ENCODE measurements at places on chromosomes 1 and 21.

GRCh38 chr1:162656266-162656665 is 24.0 kb downstream of the DDR2 start:
- no peak for DNase-seq

GRCh38 chr21:35965699-35966098 is 94.6 kb downstream of the SETD4 start:
- DNase-seq, result no peak

DNA sequence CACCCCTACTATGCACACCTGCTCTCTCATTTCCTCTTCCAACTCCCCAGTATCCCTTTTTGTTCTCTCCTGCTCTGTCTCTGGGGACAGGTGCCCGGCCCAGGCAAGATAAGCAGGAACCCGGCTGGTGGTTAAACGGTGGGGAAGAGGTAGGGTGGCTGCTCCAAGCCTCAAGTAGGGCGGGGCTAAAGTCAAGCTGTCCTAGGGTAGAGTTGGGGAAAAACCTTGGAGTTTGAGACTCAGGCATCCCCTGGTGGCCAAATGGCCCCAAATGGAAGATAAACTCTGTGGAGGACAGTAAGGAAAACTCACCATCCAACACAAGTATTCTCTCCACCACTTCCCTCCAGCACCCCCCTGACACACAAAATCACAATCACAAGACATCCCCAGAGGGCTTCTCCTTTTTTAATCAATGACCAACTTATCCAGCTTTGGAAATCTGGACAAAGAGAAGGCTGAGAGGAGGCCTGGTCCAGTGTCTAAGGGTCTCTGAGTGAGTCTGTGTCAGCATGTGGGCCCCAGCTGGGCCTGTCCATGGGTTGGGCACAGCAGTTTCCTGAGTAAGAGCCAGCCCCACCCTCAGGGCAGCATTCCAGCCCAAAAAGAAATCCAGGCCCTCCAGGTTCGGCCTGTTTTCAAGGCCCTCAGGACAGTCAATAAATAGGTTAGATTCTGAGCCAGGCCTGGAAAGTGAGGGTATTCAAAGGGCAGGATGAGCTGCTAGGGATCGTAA is 9.8 kb downstream of the POMGNT1 start:
- DNase-seq, result no peak

DNA sequence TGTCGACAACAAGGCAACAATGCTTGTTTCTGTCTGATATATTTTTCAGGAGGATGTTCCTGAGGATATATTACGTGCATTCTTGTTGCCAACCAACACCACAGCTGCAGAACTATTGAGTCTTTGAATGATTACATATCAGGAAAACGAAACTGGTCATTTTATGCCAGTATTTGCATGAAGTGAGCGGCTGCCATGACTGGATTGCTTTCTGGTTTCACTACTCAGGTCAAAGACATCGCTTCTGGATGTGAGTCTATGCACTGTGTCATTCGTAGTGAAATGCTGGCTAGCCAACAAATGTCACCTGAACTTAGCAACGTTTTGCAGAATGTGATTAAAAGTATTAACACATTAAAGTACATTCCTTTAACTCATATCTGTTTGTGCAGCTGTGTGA is 35.8 kb upstream of the OLFM3 start:
- no peak for DNase-seq

DNA sequence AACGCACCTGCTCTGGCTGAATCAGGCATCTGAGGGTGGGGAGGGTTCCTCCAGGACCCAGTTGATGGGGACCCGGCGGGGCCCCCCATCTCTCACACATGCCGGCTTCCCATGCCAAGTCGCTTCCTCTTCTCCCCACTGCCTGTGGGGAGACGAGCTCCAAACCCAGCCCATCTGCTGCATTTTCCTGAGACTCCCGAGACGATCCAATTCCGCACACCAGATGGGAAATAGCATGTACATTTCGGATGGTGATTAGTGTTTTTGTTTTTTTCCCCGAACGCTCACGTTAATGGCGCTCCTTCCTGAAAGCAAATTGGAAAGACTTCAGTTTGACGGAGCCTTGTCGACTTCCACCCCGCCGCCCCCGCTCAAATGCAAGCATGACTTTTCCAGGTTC is 13.2 kb upstream of the GRIK3 start:
- DNase-seq, result no peak

- DNase-seq, result no peak
Measured at GRCh38 chr1:46030074-46030870, 102.2 kb downstream of the PIK3R3 start.

DNA sequence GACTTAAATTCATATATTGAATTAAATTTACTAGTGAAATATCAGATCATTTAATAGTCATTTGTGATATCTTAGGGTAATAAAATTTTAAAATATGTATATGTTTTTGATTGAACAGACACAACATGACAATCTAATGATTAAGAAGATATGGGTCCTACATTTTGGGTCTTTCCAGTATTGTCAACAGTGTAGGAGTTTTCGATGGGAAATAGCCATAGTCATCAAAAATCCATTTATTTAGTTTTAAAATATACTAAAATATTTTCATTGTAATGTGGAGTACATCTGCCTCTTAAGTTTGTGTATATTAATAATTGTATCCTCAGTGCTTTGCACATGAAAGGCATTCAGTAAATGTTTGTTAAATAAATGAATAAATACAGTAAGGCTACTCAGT is 14.0 kb downstream of the TRMT13 start:
- DNase-seq, result no peak

- no peak for DNase-seq
Measured at GRCh38 chr1:108750476-108751181, 4.2 kb downstream of the STXBP3 start.

DNA sequence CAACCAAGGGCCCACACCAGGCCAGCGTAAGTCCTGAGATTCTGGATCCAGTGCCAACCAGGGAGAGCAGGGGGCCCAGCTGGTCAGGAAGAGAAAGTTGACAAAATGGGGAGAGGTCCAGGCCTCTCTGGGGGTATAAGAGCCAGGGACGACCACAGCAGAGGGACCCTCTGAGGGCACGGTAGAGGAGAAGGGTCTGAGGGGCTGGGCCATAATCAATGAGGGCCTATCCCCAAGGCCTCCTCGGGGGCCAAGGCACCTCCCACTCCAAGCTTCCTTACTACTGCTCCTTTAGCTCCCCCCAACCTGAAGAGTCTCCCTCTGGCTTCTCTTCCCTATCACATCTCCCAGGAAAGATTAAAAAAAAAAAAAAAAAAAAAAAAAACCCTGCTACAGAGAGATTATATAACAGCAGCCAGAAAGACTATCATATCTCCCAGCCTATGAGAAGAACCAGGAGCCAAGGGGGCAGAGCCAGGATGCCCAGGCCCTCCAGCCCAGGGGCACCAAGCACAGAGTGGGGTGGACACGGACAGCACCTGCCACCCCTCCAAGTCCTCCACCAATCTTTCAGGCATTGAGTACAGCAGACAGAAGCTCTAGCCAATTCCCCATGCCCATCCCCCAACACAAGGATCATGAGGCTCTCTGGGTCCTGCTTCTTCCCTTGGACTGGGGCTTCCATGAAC is 2.7 kb downstream of the MEF2D start:
- no peak for DNase-seq

- DNase-seq, result no peak
Measured at GRCh38 chr1:89640440-89640839, 7.5 kb downstream of the LRRC8C start.

DNA sequence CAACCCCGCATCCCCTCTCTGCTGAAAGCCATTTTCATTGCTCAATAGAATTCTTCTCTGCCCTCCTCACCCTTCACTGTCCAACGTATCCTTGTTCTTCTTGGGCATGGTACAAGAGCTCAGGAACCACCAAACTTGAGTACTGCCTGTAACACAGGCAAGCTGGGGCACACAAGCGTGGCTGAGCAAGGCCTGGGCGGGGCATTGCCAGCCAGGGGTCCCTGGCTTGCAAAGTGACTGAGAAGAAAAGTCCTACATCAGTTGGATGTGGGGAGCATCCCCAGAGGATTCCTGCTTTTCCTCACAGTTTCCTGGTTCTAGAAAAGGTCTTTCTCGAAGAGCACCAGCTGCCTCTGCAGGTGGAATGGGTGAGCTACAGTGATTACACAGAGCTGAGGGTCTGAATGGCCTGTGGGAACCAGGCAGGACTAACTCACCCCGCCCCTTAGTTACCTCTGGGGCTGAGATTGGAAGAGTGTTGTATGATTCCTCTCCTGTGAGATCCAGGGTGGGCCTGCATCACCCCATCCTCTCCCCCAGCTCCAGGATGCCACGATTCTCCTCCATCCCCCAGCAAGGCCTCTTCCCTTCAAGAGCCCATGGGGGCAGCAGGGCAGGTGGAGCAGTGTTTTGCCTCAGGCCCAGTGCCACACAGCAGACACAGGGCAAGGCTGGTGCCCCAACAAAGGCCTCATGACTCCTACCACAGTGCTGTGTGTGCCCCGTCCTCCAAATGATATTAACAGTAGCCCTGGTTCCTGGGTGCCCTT is 121.9 kb downstream of the MATN1 start:
- DNase-seq, result no peak

GRCh38 chr21:17105932-17106331 is 406.9 kb upstream of the CXADR start:
- DNase-seq, result no peak

GRCh38 chr1:29357452-29357851 is 121.1 kb downstream of the PTPRU start:
- DNase-seq, result no peak

GRCh38 chr1:1129381-1129821 is 13.5 kb upstream of the C1orf159 start:
- no peak for DNase-seq

DNA sequence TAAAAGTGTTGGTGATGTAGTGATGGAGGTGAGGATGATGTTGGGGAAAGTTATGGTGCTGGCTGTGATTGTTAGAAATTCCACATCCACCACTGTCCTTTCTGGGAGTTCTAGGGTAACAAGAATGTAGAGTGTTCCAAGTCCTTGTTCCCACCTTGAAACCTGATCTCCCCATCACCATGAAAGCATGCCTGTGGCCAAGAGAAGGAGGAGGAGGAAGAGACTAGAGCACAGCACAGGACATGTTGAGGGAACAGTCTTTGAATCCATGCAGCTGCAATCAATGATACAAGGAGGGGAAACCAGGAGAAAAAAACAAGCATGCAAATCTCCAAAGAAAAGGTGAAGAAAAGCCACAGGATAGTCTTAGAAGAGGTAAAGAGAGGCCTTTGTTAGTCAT is 45.9 kb upstream of the ARTN start:
- no peak for DNase-seq

DNA sequence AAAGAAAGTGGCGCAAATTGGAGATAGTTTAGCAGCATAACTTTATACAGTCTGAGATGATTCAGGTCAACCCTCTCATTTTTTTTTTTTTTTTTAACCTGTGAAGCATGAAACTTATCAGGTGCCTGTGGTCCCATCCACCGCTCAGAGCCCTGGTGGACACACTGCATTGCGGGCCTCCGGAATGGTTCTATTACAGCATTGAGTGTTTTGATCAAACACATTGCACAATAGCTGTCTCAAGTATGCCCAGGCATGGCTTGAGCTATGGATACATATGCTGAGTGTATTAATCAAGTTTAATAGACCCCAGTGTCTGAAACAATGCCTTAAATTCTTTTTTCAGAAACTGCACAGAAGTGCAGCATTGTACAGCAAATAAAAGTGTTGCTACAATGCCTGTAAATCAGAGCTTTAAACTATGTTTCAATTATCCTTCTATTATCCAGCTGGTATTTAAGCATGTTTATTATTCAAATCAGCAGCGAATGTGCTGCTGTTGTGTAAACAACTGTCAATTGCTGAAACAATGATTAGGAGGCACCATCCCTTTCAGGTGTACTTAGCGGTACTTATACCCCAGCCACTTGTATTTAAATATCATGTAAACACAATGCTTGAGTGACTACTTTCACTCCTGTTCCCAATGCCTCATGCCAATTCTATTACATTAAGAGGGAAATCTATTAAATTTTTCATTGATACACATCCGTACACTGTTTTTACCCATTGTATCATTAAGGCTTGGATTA is 456.6 kb downstream of the RPS6KC1 start:
- no peak for DNase-seq

- no peak for DNase-seq
Measured at GRCh38 chr1:22024485-22025367, 23.3 kb downstream of the CELA3A start.

DNA sequence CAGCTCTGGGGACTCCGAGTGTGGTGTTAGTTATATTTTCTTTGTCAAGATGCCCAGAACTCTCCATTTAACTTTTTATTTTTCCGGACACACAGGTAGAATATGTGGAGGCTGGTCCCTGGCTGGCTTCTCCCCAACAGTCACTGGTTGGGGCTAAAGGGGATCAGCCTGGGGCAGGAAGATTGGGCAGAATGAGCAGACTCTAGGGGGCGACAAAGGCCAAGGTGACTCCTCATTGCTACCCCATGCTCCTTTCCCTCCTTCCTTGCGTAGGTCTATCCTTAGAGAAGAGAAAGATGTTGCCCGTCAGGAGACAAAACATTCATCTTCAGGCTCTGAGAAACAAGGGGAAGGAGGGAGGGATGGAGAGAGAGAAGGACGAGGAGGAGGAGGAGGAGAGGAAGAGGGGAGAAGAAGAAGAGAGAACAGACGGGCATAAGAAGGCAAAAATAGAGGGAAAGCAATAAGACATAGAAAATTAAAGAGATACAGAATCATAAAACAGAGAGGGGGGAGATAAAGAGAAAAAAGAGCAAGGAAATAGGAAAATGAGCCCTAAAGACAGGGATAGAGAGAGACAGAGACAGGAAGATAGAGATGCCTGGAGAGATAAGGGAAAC is 89.9 kb downstream of the FOXD2 start:
- no peak for DNase-seq

DNA sequence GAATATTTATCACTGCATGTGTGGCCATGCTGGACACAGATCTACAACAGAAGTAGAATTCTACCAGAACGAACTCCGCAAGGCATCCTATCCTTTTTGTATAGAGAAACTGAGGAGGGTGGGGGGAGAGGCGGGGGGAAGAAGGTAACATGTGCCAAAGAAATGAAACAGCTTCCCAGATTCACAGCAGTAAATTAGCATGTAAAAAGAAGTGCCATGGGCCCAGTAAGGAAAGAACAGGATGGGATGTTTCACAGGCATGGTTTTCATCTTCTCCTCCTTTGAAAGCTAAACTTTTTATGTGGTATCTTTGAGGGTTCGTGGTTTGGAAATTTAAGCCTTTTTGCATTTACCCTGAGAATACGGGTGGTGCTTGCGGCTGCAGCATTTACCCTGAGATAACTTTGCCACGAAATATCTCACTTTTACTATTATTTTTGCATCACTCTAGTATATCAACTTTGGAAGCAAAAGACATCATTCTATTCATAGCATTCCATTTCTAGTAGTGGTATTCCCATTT is 168.9 kb downstream of the TPR start:
- DNase-seq, result no peak

GRCh38 chr1:32889731-32890278 is 3.5 kb downstream of the HPCA start:
- DNase-seq, result no peak

GRCh38 chr1:173554089-173554488 is 48.8 kb downstream of the SLC9C2 start:
- DNase-seq, result no peak

- DNase-seq, result no peak
Measured at GRCh38 chr1:233061265-233061664, 110.9 kb downstream of the NTPCR start.

DNA sequence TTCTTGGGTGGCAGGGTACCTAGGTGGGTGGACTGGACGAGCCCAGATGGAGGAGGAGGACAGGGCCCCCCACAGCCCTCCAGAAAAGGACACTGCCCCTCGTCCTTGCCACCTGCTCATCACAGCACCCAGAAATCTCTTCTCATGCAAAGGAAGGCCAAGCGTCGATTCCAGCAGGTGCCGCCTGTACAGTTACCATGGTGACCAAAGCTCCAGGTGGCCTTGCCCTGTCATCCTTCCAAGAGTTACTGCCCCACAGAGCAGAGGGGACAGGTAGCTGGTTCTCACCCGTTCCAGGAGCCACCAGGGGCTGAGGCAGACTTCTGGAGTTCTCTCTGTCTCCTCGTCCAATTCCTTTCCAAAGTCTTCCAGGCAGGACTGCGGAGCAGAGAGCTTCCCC is 119.9 kb upstream of the VAMP3 start:
- no peak for DNase-seq
